ENCODE measurements at places on chromosomes 5 and 9. TPM values are rescaled to one million over a fixed set of nuclear protein-coding genes. Genes with fewer than 3 reads are reported as not detected.

The SLC25A48 gene
- 1.5 TPM for total RNA-seq

The GGTA1 gene
- total RNA-seq: 11.9 TPM

The RASEF gene
- 4.8 TPM for total RNA-seq

The RPL37 gene
- 499 TPM for total RNA-seq

The FOXB2 gene
- total RNA-seq: not detected

GRCh38 chr5:165334201-165334600 is 1828.8 kb downstream of the MAT2B start:
- no peak for DNase-seq

GRCh38 chr5:32042551-32042961 is 131.6 kb downstream of the GOLPH3 start:
- no peak for DNase-seq

DNA sequence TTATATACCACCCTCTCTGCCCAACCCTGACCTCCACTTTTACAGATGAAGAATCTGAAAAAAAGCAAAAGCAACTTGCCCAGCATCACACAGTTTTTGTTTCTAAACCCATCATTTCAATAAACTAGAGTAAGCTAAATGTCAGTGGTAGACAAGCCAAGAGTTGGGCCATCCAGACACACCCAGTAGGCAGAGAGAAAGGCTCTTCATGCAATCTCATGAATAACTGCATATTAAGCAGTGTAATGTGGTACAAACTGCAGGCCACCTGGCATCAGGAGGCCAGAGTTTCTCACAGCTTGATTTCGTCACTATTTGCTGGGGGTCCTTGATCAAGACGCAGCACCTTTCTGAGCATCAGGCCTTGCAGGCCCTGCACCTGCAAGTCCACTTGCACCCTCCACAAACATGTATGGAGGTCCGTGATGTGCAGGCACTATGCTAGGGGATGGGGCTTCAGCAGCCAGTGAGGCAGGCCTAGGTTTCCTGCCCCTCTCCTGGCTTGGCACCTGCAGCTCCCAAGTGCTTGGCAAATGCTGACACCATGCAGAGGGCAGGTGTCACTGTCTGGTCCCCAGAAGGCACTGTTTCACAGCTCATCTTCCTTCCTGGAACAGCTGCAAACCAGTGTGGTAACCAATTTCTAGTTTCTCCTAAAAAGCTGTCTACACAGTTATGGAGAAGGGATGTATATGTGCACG is 29.8 kb downstream of the ADAM19 start:
- DNase-seq: no peak

DNA sequence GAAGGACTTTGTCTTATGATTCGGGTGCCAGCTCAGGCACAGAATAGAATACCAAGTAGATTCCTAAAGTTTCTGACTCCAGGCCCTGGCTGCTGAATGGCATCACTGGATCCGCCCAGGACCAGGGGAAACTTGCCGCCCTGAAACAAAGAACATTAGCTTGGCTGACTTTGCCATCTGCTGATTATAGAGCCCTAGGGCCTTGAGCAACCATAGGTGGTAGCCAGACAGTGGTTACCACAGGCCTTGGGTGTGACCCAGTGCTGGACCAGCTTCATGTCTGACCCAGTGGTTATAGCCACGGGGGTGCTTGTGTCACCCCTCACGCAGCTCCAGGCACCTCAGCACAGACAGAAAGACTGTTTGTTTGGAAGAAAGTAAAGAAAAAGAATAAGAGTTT is 62.7 kb downstream of the SSBP2 start:
- DNase-seq: no peak

DNA sequence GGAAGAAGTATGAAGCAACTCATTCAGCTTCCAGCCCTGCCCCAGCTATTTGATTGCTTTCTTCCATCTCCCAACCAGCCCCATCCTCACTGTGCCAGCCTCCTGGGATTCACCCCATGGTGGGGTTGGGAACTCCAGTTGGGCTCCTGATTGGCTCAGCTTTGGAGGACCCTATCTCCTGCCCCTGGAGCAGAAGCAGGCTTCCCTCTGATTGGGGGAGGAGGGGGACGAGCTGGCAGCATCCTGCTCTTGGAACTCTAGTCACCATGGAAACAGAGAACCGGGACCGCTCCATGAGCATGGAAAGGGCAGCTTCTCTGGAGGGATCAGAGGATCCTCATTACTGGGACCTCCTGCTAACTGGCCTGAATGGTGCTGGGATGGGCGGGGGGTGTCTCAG is 2.6 kb downstream of the SLC6A7 start:
- DNase-seq: no peak

Data from lower leg skin (tissue), 4 donors.